NCI-H1092 (cell line): ENCODE measurements at places on chromosomes 2 and 18.

DNA sequence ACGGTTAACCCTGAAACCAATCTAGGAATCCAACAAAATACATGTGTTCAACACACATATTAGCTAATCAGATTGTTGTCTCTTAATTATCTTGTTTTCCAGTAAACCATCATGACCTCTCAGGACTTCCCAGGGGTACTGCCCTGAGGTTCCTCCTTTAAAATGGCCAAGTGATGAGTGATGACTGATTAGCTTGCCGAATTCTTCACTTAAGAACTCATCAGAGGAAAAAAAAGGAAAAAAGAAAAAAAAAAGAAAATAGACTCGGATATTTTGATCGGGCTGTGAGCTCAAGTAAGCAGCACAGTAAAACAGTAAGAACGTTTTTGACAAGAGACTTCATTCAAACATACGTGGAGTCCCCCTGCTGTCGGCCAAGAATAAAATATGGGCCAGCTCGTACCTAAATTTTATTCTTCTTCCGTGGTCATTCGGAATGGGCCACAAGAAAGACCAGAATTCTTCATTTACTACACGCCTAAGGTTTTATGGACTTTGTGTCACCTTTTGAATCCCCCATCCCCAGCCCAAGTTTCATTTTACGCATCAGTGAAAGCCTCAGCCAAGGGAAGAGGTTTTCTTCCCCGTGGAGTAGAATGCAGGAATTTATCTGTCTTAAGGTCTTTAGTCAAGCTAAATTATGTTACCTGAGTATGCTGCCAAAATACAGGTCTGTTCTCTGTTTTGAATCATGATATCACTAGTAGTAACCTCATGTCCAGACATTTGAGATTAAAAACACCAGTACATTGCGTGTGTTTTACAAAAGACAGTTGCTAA, 40.5 kb downstream of the COLEC12 start:
- no peak for DNase-seq

DNA sequence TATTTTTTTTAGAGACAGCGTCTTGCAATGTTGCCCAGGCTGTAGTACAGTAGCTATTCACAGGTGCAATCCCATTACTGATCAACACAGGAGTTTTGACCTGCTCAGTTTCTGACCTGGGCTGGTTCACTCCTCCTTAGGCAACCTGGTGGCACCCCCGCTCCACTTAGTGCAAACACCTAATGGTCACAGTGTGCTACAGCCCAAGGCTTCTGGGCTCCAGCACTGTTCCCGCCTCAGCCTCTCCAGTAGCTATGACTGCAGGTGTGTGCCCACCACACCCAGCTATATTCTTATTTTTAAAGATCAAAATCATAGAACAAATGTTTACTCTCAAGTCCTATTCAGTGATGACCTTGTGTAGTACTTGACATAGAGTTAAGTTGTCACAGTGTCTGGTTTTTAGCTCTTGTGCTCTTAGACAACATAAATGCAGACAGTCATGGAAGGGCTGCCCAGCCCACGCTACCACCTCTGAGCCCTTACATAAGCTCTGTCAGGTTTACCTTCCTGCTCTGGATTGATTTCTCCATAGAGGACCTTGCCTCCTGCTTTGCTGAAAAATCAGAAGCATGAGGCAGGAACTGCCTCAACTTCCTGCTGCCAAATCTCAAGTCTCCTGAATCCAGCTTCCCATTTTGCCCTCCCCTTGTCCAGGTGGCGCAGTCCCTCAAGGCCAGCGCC, 82.2 kb upstream of the SLC1A4 start:
- DNase-seq = no peak

GRCh38 chr18:23258566-23259469, 123.5 kb downstream of the CABLES1 start:
- no peak for DNase-seq

DNA sequence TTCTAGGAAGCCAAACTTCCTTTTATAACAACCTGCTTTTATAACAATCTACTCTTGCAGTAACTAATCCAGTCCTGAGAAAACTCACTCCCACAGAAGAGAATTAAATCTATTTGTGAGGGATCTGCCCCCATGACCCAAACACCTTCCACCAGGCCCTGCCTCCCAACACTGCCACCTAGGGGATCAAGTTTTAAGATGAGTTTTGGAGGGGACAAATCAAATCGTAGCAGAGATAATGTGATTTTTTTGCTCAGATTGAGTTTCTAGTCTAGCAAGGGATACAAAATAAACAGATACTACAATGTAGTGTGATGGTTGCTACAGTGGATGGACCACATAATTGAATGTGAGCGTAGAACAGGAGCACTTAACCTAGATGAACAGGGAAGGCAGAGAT, 52.2 kb downstream of the NCOA1 start:
- DNase-seq = no peak

- DNase-seq = no peak
Measured at GRCh38 chr2:9644603-9645002, 13.8 kb upstream of the YWHAQ start.

- DNase-seq = no peak
Measured at GRCh38 chr2:234853729-234854128, 98.1 kb upstream of the SH3BP4 start.

DNA sequence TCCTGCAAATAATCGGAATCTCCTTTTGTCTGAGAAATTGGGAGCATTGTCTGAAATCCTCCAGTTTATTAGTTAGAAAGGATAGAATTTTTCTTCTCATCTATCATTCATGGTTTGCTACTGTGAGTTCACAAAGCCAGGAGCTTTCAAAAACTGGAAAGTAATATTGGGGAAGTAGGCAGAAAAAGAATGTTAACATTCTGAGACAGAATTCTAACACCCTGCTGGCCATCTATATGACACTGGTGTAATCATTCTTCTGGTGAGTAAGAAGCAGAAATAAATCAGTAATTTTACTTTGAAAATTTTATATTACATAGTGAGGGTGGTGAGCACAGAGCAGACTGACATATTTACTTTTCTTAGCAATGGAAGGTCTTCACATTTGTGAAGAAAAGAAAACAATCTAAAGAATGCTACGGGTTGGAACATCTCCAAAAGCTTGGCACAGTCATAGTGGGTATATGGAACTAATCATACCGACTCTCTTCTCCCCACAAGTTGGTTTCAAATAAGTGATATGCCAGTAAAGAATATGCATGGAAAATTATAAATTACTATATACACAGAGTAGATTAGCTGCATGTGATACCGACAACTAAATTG, 344.9 kb downstream of the LPIN1 start:
- no peak for DNase-seq

- no peak for DNase-seq
Measured at GRCh38 chr2:203025592-203025991, 10.9 kb downstream of the NBEAL1 start.

- no peak for DNase-seq
Measured at GRCh38 chr2:66560683-66561082, 125.8 kb downstream of the MEIS1 start.

- DNase-seq = no peak
Measured at GRCh38 chr2:165803123-165803760, 9.2 kb upstream of the GALNT3 start.

- DNase-seq = no peak
Measured at GRCh38 chr18:63287691-63288220, 31.8 kb downstream of the BCL2 start.

DNA sequence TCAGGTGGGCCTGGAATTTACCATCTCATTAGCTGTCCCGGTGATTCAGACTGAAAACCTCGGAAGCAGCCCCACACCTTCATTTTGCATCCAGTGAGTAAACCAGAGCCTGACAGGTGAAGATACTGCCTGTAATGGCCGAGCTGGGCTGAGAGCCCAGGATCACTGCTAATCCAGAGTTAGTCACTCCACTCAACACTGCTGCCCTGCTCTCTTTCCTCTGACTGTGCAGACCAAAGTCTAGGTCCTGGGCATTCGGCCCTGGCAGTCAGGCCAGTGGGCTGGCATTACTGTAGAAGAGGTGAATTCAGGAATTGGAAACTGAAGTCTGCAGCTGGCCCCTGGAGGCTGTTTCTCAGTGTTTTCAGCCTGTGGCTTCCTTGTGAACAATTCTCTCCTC, 44.3 kb downstream of the TMEM17 start:
- DNase-seq = no peak

DNA sequence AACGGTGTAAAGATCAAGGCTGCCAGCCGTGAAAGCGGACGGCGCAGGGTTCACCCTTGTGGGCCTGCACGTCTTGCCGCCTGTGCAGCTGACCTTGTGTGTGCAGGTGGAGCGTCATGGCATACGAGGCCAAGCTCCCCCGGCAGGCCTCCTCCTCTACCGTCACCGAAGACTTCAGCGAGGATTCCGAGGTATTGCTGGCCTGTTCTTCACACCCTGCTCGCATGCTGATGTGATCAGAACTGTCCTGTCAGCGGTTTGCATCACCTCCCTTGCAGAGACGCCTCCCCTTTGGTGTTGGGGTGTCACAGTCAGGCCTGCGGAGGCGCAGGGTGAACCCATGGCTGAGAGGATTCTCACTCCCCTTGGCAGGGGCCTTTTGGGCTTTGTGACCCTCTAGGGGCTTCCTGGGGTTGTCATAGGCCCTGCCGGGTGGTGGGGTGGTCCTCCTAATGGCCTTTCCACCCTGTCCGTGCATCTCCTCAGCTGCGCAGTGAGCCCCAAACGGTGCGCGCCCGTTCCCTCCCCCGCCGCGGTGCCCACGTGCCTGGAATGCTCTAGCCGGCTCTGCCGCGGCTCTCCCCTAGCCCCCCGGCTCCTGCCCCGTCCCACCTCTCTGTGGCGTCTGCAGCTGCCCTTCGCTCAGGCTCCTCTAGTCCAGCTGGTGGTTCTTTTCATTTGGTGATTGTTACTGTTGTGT, 92.5 kb downstream of the DGKD start:
- DNase-seq = no peak

DNA sequence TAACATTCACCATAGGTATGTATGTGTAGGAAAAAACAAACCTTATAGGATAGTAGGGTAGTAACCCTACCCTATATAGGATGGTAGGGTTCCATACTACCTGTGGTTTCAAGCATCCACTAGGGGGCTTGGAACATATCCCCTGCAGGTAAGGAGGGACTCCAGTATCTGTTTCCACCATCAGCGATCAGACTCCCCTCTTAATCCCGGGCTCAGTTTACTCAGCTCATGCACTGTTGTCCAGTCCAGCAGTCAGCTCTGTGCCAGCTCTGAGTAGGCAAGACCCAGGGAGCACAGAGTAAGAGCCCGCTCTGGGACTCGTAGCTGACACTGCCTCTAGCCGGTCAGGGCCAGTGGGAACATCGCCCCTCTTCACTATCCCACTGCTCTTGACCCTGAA, 61.7 kb downstream of the MEX3C start:
- DNase-seq = no peak

- no peak for DNase-seq
Measured at GRCh38 chr2:207395535-207396251, 134.1 kb upstream of the CREB1 start.

DNA sequence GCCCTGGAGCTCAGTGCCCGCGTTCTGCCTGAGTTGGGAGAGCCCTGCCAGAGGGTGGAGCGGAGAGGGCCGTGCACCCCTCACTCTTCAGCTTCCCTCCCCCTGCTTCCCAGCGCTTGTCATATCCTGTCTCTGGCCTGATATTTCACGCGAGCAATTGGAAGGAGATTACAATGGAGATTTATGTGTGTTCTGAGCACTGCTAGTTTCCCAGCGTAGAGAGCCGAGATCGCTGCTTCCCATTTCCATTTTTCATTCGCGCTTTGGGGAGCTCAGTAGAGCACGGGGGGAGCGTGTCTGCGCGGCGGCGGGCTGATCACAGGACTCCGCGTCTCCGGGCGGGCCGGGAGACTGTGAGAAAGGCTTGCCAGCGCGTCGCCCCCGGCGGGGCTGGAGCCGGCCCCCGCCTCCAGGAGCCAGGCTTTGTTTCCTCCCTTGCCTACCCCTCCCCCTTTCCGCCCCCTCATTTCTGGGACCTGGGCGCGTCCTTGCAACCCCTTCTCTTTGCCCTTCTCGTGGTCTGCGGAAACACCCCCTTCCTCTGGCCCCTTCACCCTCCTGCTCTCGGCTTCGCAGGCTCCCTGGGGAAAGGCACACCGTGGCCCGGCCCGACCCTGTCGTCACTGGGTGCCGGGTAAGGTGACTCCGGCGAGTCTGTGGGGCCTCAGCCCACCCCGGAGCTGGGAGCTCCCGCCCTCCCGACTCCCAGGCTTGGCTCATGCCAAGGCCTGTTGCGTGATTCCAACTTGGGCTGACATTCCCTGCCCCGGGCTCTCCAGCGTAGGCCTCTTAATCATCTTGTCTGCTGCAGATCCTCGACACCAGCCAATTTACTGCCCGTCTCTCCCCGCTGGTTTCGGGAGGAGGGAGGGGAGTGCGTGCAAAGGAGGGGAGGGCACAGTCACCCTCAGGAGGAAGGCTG, 5.8 kb downstream of the DLX2 start:
- peak; percentile 40 for DNase-seq

GRCh38 chr18:40851014-40851429, 1104.0 kb upstream of the PIK3C3 start:
- no peak for DNase-seq

DNA sequence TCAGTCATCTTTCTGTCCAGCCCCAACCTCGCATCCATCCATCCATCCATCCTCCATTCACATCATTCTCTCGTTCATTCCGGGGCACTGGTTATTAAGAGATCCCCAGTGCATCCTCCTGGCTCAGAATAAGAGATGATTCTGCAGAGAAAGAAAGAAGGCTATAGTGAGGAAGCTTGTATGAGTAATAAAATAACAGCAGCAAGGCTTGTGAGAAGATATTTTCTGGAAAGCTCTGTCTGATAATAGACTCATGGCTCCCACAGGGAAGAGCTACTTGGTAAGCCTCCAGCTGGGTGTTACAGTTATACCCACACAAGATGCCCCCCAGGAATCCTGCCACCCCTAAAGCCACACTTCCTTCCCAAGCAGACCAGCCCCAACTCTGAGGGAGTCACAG, 143.2 kb downstream of the MTCL1 start:
- no peak for DNase-seq

GRCh38 chr18:13563390-13563805, 163.0 kb downstream of the FAM210A start:
- no peak for DNase-seq

- no peak for DNase-seq
Measured at GRCh38 chr18:77560341-77560992, 310.8 kb downstream of the GALR1 start.

DNA sequence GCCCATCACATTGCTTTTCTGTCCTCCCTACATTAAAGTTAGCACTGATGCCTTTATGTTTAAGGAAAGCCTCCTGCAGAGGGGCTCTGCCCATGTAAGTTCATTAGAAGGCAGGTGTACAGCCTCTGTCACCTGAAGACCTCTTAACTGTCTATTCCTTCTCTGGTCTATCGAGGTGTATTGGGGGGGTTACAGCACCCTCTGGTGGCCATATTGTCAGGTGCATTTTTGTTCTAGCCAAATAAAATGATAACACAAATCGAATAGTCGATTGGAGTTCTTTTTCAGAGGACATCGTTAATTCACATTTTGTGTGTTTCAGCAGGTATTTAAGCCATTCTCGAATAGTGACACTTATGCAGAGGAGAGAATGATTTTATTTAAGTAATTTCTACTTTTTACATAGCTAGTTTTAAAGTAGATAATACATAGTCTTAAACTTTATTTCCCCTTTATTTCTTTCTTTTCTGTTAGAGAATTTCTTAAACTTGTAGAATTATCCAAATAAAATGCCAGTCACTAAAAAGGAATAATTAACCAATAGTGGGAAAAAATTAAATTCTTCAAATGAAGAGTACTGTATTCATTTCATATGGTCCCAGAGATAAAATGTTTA, 136.8 kb downstream of the NEDD4L start:
- DNase-seq = peak; percentile 54
